ENCODE measurements at places on chromosomes 5 and 9.

GRCh38 chr9:132768932-132769905, 99.0 kb downstream of the GTF3C4 start:
- peak; percentile 7 for DNase-seq

DNA sequence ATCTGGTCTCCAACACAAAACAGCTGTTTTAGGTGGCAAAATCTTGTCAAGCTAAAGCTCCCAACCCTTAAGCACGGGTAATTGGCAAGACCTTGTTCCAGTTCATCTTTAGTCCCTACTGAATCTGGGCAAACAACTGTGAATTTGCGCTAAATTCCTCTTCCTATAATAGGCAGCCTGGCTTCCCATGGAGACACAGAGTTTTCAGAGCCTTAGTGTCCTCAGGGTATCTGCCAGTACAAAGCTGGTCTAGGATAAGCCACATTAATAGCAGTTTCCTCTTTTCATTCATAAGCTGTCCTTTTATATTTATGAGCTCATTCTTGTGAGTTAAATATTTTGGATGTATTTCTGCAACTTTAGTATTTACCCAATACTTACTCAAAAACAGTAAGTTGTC, 59.5 kb downstream of the FGF10 start:
- no peak for DNase-seq

GRCh38 chr9:37104183-37104889, 16.0 kb upstream of the ZCCHC7 start:
- peak; percentile 42 for DNase-seq

DNA sequence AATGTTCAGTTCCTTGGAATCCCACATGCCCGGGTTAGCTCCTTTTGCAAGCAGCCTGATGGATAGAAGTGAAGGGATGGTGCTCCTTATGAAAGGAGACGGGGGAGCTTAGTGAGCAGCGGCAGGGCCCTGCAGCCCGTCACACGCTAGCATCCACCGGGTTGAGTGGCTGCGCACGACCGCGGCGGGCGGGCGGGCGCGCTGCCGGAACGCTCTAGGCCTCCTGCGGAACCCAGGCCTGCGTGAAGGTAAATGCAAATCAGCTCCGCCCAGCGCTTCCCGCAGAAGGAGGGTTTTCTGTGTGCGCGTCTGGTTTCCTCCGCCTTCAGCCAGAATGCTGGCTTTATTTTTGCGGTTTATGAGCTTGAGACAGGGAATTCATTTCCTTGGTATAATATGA, 19.8 kb downstream of the IL12B start:
- DNase-seq, result no peak

- DNase-seq, result no peak
Observed at GRCh38 chr9:68851657-68852056, 146.6 kb downstream of the PIP5K1B start.

GRCh38 chr9:36156116-36156515, 13.1 kb upstream of the CCIN start:
- no peak for DNase-seq

DNA sequence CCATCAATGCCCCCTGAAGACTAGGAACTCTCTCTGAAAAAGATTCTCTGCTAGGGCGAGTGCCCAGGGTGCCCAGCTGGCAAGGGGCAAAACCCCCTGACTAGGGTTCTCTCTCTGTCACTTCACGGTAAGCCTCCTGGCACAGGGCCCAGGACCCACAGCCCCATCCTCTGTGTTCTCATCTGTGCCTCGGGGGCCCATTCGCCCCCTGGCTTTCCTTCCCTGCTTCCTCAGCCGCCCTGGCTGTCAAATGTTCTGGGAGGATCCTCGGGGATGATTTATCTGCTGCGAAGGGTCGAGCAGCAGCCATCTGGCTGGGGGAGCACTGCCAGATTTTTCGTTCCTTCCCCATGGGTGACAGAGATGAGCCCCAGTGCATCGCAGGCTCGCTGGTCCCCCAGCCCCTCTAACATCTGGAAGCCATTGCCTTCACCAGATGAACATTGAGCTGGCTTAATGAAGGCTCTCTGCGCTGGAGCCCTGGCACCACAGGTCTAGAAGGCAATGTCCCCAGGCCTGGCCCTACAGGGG, 24.2 kb downstream of the HMCN2 start:
- DNase-seq, result no peak

GRCh38 chr5:31771500-31771899, 132.6 kb downstream of the PDZD2 start:
- no peak for DNase-seq

DNA sequence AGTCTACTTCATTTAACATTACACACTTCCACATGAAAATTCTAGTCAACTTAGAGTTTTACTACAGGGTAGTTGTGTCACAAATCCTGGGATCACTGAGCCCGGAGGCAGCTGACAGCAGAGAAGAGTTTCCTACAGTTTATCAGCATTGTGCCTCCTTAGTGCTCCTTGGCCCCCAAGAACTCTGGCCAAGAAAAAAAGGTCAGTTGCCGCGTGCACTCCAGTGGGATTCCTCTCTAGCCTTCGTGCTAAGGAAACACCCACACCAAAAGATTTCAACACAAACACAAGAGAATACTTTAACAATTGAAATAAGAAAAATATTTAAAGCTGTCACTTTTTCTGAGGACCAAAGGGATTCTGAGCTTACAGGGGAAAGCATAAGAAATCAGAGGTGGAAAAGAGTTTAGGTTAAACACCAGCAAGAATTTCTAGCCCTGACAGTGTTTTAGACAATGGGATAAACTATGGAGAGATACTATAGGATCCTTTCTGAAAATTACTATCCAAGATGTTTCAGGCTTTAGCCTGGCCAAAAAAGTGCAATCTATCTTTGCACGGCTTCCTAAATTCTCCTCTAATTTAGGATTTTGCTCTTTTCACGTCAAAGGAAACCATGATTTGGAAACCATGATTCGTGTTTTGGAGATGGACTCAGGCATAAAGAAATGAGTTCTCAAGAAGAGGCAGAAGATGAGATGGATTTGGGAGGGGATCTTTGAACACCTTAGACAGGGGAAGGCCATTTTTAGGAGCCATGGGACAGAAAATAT, 606.8 kb downstream of the RAB3C start:
- DNase-seq, result no peak

DNA sequence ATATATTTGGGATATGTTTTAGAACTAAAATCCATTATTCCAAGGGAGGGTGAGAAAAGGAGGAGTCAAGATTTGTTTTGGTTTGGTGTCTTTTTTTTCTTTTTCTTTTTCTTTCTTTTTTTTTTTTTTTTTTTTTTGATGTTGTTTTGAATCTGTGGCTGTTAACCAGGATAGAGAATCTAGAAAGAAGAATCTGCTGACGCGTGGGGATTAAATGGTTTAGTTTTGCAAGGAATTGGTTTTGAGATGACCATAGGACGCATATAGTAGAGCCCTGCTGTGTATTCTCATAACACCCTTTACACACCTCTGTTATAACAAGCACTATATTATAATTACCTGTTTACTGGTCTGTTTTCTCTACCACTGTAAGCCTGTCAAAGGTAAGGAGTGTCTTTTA, 9.4 kb downstream of the RABGAP1 start:
- no peak for DNase-seq

DNA sequence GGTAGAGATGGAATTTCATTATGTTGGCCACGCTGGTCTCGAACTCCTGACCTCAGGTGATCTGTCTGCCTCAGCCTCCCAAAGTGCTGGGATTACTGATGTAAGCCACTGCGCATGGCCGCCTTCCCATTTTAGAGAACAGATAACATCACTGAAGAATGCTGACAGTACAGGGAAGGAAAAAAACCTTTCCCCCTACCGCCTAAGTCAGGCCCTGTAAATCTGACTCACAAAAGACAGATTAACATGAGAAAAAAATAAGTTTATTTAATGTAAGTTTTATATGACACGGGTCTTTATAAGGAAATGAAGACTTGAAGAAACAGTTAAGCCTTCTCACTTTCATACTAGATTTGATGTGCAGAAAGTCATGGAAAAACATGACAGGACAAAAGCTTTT, 227.2 kb upstream of the ZNF608 start:
- DNase-seq, result no peak

DNA sequence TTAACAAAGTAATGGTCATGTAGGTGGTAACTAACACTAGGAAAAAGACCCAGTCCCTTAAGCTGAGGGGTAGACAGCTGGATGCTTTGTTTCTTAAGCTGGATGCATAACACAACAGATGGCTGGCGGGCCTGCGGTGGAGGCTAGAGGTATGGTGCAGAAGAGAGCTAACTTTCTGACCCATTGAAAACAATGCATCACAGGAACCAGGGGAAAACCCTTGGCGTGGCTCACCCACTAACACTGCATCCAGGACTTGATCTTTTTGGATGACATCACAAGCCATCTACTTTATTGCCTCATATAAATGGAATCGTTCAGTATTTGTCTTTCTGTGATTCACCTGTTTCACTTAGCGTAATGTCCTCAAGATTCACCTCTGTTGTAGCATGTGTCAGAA, 138.7 kb downstream of the AUH start:
- DNase-seq, result no peak

DNA sequence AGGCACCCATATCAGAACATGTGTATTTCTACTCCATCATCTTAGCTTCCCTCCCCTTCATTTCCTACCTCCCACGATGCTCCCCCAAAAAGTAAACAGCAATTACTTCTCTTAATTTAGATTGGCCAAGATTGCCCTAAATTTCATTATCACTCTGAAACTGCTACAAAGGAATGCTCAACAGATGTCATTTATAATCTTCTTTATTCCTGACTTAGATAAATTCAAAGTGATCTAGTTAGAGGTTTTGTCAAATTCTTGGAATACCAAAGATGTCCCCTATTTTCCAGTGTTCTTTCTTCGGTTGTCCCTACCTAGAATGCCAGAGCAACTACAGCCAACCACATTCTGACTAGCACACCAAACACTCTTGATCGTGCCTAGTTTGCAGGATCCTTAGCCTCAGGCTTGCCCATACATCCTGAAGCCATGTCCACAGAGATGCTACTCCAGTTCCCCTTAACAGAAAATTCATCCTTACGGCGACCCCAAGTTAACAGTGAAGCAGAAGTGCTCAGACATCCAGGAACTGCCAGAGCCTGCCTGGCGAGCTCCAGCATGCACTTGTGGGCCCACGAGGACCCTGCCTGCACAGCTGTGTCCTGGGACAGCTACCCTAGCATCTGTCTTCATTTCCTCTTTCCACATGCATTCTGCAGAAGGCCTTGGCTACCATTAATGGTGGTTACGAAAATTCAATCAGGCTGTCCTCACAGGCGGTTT, 31.6 kb downstream of the DAP start:
- no peak for DNase-seq

- DNase-seq, result no peak
Observed at GRCh38 chr9:14909181-14909580, 1.0 kb downstream of the FREM1 start.

DNA sequence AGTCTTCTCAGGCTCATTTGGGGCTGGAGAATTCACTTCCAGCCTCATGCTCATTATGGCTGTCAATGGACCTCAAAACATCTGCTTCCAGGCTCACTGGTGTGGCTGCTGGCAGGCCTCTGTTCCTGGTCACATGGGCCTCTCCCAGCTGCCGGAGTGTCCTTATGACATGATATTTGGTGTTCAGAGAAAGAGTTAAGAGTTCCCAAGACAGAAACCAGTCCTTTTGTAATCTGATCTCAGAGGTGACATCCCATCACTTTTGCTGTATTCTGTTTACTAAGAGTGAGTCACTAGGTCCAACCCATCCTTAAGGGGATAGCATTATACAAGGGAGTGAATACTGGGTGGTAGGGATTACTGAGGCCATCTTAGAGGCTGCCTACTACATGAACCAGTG, 104.6 kb downstream of the CACNA1B start:
- DNase-seq, result no peak

DNA sequence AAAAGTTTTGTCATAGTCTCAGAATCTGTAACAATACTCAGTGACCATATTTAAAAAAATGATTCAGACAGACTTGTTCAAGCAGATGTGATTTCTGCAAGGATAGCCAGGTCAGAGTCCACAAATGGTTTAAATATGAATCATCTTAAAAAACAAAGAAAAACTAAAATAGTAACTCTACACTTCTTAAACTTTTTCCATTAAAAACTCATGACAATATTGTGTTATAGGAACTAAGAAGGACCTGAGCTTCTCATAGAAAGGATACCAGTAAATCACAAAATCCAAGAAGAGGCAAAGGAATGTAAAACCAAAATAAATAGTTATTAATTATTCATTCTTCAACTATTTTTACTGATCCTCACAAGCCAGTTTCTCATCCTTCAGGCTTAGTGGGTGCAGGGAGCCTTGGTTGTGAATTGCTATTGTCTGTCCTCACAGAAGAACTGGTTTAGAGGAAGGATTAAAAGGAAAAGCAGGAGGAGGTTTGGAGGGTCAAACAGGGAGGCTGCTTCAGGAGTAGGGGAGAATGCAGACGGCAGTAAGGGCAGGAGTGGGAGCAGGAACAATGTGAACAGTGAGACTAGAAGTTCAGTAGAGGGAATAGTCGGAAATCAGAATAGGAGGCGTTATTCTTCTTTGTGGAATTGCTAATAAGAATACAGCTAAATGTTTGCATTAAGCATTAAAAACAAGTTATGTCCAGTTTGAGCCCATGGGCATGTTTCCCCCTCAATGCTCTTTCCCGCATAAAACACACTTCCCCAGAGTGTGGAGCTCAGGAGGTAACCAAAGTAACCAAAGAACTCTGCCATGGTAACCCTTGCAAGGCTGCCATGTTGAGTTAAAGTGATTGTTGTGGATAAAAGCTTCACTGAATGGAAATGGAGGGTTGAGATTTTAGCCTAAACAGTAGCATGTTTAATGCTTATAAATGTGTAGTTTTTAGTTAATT, 110.7 kb downstream of the CCDC192 start:
- peak; percentile 21 for DNase-seq

- no peak for DNase-seq
Observed at GRCh38 chr5:169125571-169125970, 175.4 kb downstream of the SLIT3 start.

DNA sequence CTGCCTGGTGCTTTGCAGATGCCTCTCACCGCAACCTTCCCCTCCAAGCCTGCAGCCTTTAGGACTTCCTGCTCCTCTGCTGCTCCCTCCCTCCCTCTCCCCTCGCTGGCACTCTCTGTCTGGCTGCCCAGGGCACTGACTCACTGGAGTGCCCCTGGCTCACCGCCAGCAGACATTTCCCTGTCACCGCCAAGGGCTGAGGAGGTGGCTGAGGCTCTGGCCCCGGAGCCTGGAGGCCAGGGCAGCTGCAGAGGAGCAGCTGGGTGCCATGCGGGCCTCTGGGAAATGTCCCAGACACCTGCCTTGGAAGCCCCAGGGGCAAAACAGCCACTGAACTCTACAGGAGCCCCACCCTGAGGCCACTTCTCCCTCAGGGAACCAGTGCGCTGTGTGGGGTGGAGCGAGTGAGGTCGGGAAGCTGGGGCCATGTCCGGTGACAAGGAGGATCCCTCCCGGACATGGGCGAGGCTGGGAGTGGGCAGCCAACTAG, 53.4 kb downstream of the TENT4A start:
- peak; percentile 44 for DNase-seq

- no peak for DNase-seq
Observed at GRCh38 chr9:114025760-114026159, 52.3 kb downstream of the AMBP start.

- no peak for DNase-seq
Observed at GRCh38 chr5:16690243-16690852, 73.6 kb upstream of the RETREG1 start.

- DNase-seq, result no peak
Observed at GRCh38 chr9:87950765-87951488, 23.4 kb downstream of the CDK20 start.

All from amniotic stem cell (primary cell).